ENCODE measurements at places on chromosomes 2 and 18.

GRCh38 chr2:195313962-195314361 lies 343.1 kb upstream of the SLC39A10 start:
- DNase-seq = no peak

- no peak for DNase-seq
Measured at GRCh38 chr2:9330612-9331270, 92.6 kb downstream of the ITGB1BP1 start.

DNA sequence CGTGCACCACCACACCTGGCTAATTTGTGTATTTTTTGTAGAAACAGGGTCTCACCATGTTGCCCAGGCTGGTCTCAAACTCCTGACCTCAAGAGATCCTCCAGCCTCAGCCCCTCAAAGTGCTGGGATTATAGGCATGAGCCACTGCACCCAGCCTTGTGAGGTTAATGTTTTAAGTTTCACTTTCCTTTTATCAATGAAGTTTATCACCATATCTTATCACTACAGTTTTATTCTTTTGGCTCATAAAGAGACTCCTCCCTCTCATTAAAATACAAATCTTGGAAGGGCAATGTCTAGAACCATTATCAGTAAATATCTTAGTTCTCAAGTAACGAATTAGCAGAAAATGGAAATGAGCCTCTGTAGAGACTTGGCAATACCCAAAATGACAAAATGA lies 173.8 kb downstream of the BCL11A start:
- no peak for DNase-seq

DNA sequence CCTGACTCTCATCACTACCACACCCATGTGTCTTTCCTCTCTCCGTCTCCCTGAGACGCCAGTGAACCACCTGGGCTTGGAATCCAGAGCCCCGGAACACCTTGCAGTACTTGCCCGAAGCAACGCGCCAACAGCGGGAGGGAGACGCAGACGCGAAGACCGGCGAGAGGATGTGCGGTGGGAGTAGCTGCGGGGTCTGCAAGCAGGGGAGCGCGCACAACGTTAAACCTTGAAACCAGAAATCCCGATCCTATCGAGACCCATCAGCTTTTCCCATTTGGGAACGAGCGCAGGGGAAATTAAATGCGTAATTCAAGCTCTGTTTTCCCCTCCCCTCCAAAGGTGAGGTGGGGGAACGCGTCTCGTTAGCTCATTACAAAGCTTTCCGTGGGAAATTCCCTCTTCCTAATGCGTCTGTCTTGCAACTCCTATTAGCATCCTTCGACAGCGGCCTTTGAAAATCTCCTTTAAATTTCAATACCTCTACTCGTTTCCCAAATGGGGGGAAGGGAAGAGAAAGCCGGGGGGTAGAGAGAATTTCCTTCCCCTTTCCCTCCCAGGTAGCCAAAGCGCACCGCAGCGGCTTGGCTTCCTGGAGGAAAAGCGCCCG lies 421 bp upstream of the CNTNAP5 start:
- no peak for DNase-seq

DNA sequence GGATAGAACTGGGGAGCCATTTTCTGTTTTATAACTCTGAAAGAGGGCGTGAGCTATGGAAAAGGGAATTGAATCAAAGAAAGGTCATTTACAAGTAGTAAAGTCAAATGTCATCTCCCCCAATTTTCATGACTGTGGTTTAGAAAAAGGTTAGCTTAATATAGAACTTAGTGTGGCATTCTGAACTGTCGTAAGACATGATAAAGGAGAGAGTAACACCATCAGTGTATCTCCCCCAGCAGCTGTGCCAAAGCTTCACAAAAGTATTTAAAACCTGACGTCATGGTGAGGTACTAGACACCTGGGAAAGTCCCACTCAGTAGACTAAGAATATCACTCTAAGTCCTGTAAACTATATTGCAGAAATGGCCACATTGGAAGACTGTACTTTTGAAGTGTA lies 5.8 kb upstream of the IKZF2 start:
- no peak for DNase-seq

DNA sequence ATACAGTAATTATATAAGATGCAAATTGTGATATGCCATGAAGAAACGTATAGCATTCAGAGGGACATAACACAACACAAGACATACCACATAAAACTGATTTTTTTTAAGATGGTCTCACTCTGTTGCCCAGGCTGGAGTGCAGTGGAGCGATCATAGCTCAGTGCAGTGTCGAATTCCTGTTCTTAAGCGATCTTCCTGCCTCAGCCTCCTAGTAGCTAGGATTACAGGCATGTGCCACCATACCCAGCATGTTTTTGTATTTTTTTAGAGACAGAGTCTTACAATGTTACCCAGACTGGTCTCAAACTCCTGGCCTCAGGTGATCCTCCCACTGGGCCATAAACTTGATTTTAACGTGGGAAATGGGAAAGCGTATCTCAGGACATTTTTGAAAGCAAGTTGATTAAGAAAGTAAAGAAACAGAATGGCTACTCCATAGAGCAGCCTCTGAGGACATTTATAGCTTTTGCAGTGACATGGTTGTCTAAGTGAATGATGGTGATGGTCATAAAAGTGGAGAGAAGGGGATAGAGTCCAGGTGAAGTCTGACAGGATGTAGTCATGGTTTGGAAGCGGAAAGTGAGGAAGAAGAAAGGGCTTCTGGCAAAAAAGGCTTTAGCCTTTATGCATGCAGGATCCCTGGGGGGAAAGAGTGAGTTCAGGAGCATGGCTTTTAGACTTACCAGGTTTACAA lies 2.4 kb downstream of the TSGA10 start:
- no peak for DNase-seq
